ENCODE measurements at places on chromosomes 5 and 9.

DNA sequence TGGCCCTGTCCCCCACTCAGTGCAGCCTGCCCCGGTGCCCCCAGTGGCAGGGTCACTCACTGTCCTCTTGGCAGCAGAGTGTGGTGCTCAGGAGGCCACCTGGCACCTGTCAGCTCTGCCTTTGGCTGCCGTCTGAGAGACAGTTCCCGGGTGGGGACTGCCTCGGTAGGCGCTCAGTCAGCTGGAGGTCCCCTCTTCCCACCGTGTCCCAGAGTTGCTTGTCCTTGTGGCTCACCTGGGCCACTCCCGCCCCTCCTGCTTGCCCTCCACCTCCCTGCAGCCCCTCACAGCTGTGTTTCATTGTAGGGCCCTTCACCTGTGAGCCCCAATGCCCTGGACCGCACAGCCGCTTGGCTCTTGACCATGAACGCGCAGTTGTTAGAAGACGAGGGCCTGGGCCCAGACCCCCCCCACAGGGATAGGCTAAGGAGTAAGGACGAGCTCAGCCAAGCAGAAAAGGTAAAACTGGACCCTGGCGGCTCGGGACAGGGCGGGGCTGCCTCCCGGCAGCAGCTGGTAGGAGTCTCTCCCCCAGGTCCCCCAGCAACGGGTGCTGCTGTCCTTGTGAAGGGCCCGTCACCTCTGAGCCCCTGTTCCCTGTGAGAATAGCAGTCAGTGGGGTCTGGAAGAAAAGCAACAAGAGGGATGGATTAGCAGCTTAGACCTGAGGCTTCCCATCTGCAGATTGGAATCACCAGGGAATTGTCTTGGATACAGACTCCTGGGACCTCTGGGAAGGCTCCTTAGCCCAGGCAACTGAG, 122.7 kb downstream of the DAB2IP start:
- DNase-seq = no peak

DNA sequence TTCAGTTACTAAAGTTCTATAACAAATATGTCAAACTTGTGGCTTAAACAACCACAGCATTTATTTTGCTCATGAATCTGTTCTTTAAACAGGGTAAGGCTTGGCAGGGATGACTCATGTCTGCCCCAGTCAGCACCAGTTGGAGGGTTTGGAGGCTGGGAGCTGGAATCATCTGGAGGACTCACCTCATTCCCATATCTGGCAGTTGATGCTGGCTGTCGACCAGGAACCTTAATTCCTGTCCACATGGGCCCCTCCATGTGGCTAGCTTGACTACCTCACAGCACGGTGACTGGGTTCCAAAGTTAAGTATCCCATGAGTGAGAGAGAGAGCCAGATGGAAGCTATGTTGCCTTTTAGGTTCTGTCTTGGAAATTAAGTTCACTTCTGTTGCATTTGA, 13.8 kb upstream of the CCL28 start:
- no peak for DNase-seq

DNA sequence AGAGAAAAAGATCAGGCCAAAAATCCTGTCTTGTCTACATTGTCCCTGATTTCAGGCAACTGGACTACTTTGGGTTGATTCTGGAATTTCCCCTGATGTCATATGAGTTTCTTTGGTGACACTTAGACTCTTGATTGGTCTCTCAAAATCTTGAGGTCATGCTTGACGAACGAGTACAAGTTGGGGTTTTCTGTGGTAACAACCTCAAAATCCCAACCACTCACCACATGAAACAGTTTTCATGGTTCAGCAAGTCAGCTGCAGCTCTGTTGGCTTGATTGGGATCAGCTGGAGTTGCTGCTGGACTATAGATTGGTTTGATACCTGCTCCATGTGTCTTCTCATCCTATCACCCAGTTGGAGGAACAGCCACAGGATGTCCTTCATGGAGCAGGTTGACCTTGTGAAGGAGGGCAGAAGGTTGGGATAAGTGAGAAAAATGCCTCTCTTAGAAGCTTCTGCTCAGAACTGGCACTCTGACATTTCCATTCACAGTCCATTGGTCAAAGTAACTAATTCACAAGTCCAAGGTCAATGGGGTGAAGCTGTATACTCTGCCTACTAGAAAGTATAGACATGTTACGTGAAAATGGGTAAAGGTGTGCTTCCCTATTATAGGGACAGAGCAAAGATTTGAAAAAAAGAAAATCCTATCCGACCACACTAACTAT, 284.5 kb downstream of the SH3GL2 start:
- no peak for DNase-seq

- DNase-seq = no peak
Measured at GRCh38 chr5:109558952-109559351, 130.8 kb upstream of the MAN2A1 start.

DNA sequence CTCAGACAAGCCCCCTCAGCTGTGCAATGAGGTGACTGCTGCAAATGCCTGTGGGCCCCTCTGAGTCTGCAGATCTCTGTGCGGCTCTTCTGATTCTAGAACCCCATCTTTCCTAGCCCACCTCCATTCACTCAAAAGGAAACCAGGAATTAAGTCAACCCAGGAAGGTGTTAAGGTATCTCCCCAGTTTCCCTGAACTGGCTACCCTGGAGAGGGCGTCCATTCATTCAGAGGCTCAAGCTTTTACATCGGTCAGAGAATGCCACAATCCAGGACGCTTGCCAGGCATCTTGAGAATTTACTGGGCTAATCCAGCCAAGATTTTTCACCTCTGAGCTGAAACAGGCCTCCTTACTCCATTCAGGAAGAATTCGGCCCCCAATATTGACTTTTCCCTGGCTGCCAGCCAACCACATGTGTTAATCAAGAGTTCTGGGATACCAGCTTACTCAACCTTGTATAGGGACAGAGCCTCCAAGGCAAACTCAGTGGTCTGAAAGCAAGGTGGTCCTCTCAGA, 889 bp upstream of the ADAMTS12 start:
- no peak for DNase-seq

DNA sequence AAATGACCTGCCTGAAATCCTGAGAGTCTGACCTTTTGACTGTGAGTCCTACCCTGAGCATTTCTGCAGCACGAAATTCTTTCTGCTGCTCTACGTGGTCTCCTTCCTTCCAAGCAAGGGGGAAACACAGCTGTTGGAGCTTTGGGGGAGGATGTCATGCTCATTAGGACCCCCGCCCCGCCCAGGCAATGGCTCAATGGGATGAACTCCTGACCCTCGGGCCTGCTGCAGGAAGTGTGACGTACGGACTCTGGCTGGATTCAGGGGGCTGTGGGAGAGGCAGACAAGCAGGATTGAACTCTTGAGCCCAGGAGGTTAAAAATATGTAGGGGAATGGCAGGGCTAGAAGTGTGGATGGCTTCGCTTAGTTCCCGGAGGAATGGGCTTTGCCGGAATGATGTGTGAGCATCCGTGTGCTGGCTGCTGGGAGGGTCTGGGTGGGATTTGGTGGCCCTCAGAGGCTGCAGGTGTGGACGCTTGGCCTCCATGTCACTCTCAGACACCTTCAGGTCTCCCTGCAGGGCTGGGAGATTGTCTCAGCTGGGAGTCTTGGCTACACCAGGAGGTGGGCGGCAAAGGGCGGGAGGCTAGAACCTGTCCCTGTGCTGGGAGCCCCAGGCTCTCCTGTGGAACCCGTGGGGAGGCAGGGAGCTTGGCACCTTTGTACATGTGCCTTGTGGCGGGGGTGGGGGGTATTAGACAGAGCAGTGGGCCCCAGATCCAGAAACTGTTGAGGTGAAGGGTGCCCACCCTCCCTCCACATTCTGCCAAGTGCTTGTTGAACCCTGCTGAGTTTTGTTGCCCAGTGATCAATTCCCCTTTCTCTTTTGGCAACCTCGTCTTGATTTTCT, 26.3 kb downstream of the STC2 start:
- no peak for DNase-seq

GRCh38 chr5:176724472-176724871, 77.2 kb downstream of the TSPAN17 start:
- DNase-seq = no peak

GRCh38 chr9:13268469-13268868, 11.0 kb downstream of the MPDZ start:
- no peak for DNase-seq

DNA sequence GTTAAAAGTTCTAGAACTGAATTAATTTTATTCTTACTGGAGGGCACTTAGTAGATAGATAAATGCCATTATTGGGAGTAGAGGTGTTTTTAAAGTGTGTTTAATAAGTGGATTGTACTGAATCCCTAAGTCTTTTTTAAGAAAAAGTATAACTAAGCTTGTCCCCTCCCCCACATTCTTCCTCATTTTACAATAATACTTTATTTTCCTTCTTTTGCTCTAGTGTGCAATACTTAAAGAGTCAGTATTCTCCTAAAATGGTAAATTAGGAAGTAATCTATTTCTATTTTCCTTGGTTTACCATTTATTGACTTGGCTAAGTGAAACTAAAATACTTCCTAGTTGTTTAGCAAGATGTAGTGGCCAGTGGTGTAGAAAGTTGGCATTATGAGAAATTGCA, 11.6 kb downstream of the UBLCP1 start:
- no peak for DNase-seq

DNA sequence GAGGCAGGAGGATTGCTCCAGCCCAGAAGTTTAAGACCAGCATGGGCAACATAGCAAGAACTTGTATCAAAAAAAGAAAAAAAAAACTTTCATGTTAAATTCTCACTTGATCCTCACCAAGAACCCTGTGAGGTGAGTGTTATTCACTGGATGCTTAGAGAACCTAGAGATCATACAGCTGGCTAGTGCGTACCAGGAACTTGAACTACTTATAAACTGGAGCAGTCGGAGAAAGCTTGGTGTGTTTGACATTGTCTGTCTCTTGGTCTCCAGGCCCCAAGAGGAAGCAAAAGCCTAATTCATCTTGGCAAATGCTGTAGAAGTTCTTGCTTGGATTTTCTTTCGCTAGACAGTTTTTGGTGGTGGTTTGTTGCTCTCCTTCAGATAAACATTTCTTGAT, 18.1 kb downstream of the TJP2 start:
- no peak for DNase-seq

- no peak for DNase-seq
Measured at GRCh38 chr5:173010547-173011464, 27.2 kb downstream of the ATP6V0E1 start.

DNA sequence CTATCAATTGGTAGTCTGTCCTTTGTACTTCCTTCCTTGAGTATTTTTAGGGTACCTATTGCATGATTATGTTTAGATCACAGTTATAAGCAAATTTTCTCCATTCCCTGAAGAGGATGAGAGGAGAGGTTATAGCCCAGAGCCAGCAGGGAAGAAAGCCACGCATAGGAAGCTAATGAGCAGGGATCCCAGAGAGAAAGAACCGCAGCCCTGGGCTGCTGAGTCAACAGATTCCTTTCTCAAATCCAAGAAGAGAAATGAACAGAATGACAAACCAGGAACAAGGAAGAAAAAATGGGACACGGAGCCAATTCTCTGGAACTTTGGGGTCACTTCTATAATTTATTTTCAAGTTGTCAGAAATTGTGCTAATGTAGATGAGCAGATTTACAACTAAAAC, 284.5 kb downstream of the RFX3 start:
- no peak for DNase-seq

- DNase-seq = no peak
Measured at GRCh38 chr9:89730715-89731114, 125.9 kb downstream of the GADD45G start.

DNA sequence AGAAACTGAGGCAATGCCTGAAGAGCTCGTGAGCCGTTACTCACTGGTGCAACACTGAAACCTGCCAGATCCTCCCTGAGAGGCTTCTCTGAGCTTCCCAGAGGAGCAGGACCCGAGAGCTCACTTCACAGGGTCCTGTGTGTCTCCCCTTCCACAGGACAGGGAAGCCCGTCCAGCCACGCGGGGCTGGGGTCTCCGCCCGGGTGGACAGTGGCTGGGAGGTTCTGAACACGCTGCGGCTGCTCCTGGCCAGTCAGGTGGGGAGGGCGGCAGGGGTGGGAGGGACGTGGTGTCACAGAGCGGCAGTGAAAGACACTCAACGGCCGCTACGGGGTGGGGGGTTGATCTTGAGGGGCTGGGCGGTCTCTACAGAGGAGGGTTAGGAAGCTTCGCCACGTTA, 290 bp upstream of the ZDHHC11 start:
- DNase-seq = no peak

GRCh38 chr5:5719292-5719691, 296.8 kb downstream of the ICE1 start:
- no peak for DNase-seq

- DNase-seq = no peak
Measured at GRCh38 chr5:128469912-128470311, 68.1 kb downstream of the FBN2 start.

- DNase-seq = no peak
Measured at GRCh38 chr9:129509533-129509928, 111.4 kb downstream of the C9orf50 start.

- no peak for DNase-seq
Measured at GRCh38 chr5:122736086-122736845, 38.6 kb upstream of the SNX2 start.

DNA sequence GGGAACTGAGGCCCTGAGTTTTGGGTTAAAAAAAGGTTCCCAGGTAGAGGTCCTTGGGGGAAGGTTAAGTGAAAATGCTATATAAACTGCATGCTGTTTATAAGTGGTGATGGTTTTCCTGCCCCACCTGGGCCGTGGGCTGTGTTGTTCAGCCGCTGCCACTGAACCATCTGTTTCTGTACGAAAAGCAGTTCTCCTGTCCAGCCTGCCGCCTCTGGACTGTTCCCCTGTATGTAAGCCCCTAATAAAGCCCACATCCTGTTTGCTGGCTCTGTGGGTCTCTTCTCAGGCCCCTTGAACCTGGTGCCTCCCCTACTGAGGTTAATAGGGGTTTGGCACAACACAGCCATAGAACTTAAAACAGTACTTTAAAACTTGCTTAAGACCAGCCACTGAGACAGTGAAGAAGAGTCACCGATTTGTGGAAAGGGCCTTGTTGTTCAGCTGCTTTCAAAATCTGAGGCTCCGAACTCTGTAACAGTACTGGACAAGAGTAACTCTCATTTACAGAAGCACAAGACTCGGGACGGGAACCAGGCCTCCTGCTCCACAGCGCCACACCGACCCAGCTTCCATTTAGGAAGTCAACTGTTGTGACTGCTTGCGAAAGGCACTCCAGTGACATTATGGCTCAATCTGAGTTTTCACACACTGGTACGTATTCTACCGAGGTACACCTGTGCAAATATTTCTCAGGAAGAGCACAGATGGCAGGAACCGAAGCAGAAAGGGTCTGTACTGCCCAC, 192.5 kb downstream of the CDK5RAP2 start:
- no peak for DNase-seq

DNA sequence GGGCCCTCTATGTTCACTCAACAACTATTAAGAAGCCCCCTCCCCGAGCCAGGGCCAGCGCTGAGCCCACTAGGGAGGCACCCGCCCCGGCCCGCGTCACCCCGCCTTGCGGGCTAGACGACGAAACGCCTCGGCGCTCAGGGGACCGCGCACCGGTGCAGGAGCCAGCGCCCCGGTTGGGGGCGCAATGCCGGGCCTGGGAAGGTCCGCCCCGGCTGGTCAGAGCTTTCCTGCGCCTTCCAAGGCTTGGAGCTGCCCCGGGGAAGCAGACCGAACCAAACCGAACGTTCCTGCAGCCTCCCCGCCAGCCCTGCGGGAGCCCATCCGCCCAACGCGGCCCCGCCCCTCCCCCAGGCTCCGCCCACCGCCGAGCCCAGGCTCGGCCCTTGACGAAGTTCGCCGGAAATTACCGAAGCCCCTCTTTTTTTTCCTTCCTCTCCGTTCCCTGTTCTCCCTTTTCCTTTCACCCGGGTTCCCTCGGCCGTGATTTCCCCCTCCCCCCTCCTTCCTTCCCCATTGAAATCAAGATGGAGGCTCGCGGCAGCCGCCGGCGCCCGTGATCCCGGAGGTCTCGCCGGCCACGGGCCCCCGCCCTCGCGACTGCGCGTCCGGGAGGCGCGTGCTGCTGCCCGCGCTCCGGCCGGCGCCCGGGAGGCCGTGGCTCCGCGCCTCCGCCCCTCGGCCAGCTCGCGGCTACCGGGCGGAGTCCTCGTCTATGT, at the start of gene TRIO:
Gene TRIO (plus strand): TSS at position 516 of the 719 bp plus-strand sequence. CDS start 384 bp downstream, outside the sequence.
- peak; percentile 83 for DNase-seq

GRCh38 chr5:72922422-72922821, 33.4 kb upstream of the FCHO2 start:
- no peak for DNase-seq

Measured in stimulated activated CD4-positive, alpha-beta T cell treated with anti-CD3 and anti-CD28 coated beads, Interleukin-1b, Interleukin-23, amount 100 ng/mL, for 4 hours (primary cell).